ENCODE measurements at places on chromosomes 2 and 18.

GRCh38 chr2:65532326-65532725, 99.9 kb upstream of the SPRED2 start:
- no peak for DNase-seq

DNA sequence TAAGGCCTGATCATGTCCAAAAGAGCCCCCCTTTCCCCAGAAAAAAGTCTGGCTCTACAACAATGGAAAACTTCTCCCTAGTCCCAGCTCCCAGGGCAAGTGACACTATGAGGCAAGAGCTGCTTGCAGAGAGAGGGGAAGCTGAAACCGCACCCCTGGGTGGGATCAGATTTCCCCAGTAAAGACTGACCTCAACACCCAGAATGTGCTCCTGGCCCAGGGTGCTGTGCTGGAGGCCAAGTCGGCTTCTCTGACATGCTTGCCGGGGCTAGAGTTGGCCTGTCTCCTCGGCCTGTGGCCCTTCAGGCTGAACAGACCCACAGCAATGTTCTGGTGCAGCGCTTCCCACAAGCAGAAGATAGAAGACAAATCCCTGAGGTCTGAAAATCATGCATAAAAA, 18.4 kb upstream of the ST8SIA3 start:
- no peak for DNase-seq

- DNase-seq, result no peak
Observed at GRCh38 chr2:55809875-55810621, 113.5 kb downstream of the EFEMP1 start.

DNA sequence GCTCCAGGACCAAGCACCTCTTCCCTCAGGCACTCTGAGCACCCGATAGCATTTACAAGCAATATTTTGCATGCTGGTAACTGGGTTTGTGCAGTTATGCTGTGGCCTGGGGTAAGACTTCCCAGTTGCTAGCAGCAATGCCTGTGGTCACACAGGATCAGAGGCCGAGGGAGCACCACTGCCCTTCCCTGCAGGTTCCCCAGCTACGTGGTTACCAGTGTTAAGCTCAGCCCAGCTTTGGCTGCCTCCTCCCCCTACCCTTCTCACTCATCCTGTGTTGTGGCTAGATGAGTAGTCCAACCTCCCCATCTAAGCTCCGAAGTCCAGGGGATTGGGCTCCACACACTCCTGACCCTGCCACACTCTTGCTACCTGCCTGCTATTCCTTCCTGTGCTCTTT, 141.1 kb downstream of the CELF4 start:
- no peak for DNase-seq

DNA sequence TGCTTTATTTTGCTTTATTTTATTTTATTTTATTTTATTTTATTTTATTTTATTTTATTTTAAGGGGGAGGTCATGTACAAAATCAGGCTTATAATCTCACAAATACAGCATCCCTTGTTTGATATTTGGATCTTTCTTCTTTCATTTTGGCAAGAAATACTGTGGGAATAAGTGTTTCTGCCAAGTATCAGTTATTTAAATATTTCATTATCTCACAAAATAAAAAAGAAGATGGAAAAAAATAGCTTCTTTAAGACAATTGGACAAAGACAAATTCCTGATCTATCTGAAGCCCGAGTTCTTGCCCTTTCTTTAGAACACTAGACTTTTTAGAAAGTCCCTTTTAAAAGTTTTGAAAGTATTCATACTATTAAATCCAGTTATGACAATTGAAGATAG, 560.5 kb upstream of the ZEB2 start:
- no peak for DNase-seq
